ENCODE measurements at places on chromosomes 16 and 17. TPM values are rescaled to one million over a fixed set of nuclear protein-coding genes. Genes with fewer than 3 reads are reported as not detected.

The BAHCC1 gene
- 0.43 TPM for total RNA-seq

The ENPP7 gene
- total RNA-seq: not detected

The TEX19 gene
- 1.4 TPM for total RNA-seq

The ZNF276 gene
- 14.8 TPM for total RNA-seq

The CACNG4 gene
- not detected for total RNA-seq

The ACSM2A gene
- total RNA-seq: not detected

The KRTAP3-1 gene
- total RNA-seq: not detected

The CCL5 gene
- total RNA-seq: not detected

The SULT1A1 gene
- 1.1 TPM for total RNA-seq

GRCh38 chr16:86063760-86064405 lies 164.9 kb downstream of the IRF8 start:
- DNase-seq: no peak

DNA sequence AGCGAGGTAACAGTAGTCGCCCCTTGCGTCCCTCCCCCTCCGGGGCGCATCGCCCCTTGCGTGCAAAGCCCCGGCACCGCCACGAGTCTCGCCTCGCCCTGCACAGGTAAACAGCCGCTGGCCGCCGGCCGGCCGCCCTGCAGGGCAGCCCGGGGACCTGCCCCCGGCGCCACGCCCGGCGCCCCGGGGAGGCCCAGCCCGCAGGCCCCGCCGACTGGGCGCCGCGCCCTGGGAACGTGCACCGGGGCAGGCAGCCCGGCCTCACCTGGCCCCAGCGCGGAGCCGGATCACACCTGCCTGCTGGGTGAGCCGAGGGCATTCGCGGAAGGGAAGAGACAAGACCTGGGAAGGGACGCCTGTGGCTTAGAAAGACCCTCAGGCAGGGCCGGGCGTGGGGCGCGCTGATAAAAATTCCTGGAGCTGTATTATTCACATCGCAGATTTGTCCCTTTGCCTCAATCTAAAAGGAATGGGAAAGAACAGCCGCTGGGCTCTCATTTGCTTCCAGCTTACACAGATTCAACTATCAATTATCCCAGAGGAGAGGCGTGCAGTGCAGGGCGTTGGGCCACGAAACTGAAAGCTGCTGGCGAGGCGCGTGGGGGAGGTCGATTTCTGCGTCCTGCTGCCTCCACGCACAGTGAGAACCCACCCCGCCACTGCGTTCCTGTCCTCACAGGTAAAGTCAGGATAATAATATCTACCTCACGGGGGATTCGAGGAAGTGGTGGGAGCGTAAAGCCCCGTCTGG lies 451.9 kb downstream of the SLC39A11 start:
- DNase-seq: no peak

DNA sequence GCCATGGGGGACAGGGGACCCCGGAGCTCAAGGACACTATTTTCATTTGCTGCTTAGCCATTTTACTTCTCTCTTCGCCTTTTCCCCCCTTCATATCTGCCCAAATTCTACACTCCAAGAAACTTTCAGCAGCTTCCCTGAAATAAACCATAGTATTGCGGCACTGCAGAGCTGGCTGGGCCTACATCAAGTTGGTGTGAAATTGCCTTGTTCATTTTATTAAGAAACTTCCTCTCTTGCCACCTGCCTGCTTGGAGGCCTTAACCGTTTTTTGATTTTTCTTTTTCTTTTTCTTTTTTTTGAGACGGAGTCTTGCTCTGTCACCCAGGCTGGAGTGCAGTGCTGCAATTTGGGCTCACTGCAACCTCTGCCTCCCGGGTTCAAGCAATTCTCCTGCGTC lies 7.4 kb upstream of the CPNE2 start:
- no peak for DNase-seq

DNA sequence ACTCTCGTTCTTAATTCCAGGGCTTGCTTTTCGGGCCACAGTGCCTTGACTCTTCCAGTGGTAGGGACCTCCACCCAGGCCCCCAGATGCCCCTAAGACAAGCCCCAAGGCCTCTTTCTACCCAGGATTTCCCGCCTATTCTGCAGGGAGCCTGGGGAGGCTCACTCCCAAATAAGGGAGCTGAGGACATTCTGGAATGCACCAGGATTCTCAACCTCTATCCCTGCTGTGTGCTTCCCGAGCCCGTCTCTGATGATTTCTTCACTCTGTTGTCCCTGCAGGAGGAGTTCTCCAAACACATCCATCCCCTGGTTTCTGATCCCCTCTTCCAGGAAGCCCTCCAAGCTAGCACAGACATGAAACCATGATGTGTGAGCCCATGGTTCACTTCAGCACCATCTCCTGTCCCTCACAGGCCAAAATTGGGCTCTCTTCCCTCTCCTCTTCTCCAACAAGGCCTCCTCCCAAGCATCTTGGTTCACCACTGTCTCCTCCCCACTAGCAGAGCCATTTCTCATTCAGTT lies 255.9 kb downstream of the KATNIP start:
- DNase-seq: no peak

- DNase-seq: no peak
These were observed 162.7 kb downstream of the SPECC1 start for GRCh38 chr17:20171741-20172365.

- no peak for DNase-seq
These were observed 32.3 kb downstream of the GJC1 start for GRCh38 chr17:44797802-44798201.

GRCh38 chr16:72458035-72458434 lies 286.1 kb upstream of the PMFBP1 start:
- DNase-seq: no peak

GRCh38 chr16:68698091-68698490 lies 39.0 kb upstream of the CDH1 start:
- no peak for DNase-seq

GRCh38 chr16:85363881-85364280 lies 249.2 kb upstream of the GSE1 start:
- peak; percentile 62 for DNase-seq

DNA sequence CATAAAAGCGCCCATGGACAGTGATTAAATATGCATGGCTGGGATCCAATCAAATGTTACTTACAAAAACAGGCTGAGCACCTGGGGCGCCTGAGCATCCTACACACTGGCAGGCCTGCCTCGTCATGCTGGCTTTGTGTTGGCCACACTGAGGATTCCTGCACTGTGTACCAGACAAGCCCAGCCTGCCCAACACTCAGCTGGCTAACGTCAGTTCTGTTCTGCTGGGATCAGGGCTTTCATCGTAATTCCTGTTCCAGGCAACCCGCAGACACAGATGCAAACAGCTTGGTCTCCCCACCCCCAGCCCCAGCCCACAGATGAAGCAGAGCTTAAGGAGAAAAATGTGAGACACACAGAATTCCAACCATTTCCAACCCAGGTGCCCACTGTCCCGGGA lies 30.7 kb downstream of the PIMREG start:
- no peak for DNase-seq

DNA sequence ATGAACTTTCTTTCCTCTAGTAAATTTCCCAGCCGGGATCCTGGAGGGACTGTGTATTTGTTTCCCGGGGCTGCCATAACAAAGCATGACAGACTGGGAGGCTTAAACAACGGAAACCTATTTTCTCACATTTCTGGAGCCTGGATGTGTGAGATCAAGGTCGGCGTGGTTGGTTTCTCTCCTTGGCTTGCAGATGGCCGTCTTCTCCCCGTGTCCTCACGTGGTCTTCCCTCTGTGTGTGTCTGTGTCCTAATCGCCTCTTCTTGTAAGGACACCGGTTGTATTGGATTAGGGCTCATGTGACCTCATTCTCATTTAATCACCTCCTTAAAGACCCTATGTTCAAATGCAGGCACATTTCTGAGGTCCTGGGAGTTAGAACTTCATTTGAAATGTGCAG lies 22.0 kb upstream of the USP10 start:
- no peak for DNase-seq

GRCh38 chr17:4393806-4394205 lies 27.3 kb upstream of the UBE2G1 start:
- DNase-seq: no peak

DNA sequence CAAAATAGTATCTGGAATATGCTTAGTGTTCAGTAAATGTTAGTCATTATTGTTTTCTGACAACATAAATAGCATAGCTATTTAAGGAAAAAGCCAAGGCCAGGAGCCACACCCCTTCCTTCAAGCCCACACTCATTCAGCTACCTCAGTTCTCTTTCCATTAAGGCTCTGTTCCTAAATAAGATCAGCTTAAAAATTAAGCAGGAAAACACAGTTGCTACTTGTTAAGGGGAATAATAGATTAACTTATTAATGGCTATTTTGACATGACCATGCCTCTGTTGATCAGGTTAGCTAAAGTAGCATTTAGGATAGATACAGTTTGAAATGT lies 158.1 kb downstream of the CHD9 start:
- no peak for DNase-seq

- DNase-seq: no peak
These were observed 9.5 kb upstream of the FZD2 start for GRCh38 chr17:44547625-44548267.

DNA sequence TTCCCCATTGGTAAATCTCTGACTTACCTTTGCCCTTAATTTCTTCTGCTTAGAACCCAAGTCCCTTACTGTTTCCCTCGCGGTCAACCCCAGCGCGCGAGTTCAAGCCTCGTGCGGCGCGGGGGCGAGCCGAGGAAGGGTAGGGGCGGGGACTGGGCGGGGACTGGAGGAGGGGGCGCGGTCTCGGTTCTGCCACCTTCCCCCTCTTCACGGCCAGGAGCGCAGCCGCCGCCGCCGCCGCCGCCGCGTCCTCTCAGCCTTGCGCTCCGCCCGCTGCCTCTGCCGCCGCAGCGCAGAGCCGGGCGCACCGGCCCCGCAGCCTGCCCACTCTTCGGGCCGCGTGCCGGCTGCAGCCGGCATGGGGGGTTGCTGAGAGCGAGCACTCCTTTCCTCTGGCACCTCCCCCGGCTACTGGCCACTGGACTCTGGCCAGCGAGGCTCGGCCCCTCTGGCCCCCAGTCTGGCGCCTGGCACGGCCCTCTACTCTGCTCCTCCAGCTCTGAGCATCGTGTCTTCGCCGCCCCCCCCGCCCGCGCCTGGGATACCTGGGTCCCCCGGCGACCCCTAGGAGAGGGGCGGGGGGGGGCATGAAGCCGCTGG lies at the start of gene RAPGEFL1:
Gene RAPGEFL1, plus strand, starts transcription at position 196 of the 600 bp plus-strand sequence. Its CDS starts 392 bp downstream, at position 588.
- DNase-seq: no peak

DNA sequence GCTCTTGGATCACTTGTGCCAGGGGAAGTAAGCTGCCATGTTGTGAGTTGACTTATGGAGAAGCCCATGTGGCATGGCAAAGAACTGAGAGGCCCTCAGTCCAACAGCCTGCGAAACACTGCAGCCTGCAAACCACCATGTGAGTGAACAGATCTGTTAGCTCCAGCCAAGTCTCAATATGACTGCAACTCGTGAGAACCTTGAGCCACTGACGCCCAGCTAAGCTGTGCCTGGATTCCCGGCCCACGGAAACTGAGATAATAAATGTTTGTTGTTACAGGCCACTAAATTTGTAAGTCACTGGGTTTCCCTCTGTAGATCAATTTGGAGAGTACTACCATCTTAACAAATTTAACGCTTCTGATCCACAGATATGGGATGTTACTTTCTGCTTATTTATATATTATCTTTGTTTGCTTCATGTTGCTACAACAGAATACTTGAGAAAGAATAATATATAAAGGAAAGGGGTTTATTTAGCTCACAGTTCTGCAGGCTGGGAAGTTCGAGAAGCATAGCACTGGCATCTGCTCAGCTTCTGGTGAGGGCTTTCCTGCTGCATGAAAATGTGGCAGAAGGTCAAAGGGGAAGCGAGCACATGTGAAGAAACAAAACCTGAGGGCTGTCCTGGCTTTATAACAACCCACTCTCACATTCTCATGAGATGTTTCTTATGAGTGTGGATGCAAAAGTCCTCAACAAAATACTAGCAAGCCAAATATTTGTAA lies 29.4 kb upstream of the ATP2A3 start:
- DNase-seq: no peak

- DNase-seq: no peak
These were observed 59.0 kb downstream of the TOX3 start for GRCh38 chr16:52487849-52488457.

DNA sequence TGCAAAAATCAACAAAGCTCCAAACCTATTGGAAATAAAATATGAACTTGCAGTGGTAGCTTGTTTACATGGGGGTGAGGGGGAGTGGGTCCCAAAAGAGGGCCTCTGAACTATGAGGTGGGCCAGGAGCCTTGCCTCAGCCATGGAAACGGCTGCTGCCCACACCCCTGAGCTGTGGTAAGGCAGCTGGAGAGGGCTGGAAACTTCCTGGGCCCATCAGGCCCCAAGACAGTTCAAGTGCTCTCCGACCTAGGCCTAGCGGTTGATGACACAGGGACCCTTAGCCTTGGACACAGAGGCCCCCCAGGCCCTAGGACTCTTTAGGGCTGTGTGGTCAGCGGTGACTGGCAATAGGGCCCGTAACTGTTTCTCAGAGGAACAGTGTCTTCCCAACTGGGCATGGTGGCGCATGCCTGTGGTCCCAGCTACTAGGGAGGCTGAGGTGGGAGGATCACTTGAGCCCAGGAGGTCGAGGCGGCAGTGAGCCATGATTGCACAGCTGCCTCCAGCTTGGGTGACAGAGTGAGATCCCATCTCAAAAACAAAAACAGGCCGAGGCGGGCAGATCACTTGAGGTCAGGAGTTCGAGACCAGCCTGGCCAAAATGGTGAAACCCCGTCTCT lies 18.3 kb downstream of the UNC13D start:
- DNase-seq: no peak

- no peak for DNase-seq
These were observed 875 bp downstream of the PRKCB start for GRCh38 chr16:23836404-23837311.

- no peak for DNase-seq
These were observed 78.6 kb upstream of the ZFHX3 start for GRCh38 chr16:73126525-73126853.

DNA sequence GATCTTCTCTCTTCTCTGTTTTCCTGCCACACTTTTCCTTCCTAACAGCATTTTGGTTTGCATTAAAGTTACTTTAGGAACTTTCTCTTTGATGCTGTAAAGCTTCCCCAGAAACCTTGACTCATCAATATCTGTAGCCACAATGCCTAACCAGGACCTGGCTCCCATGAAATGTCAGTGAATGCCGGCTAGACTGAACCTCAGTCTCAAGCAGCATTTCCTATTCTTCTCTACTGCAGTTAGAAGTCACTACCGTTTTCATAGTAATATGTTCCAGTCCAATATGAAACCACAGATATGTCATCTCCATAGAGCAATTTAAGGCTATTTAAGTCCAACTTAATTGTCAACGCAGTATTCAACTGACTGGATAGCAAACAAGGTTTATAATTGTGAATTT lies 28.9 kb downstream of the ITFG1 start:
- DNase-seq: peak; percentile 2

DNA sequence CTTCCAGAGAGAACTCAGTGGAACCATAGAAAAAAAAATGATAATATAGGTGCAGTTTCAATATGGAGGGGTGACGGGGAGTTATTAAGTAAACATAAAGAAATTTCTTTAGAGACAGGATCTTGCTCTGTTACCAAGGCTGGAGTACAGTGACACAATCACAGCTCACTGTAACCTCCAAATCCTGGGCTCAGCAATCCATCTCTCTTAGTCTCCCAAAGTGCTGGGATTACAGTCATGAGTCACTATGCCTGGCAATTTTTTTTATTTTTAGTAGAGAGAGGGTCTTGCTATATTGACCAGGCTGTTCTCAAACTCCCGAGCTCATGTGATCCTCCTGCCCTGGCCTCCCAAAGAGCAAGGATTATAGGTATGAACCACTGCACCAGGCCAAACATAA lies 48.8 kb downstream of the NLRC5 start:
- DNase-seq: peak; percentile 67

Data from HT1080 (cell line).